ENCODE measurements at places on chromosomes 13 and 19.

GRCh38 chr13:107119989-107120881 is 552.3 kb upstream of the ARGLU1 start:
- DNase-seq: no peak

DNA sequence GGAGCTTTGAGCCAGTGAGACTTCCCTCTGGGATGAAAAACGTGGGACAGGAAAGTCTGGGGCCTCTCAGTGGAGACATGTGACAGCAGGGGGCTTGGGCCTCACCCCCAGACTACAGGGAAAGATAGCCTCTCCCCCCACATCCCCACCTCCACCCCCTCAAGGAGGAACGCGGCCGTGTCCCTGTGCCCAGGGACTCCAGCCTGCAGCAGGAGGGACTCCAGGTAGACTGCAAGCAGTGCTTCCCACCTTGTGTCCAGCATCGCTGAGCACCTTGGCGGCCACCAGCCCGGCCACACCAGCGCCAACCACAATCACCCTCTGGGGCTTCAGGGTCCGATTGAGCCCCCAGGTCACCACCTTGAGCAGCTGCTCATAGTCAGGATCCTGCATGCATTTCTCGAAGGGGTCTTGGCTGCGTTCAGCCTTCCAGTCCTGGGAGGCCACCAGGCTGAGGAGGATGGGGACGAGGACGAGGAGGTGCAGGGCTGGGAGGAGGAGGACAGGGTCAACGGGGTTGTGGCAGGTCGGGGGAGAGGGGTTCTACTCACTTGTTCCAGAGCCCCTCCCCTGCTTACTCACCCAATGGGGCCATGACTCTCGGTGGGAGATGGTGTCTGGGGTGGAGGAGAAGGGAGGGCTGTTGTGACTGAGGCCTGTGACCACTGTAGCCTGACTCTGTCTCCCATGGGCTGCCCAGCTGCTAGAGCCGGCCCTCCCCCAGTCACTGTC is 955 bp downstream of the IL4I1 start:
- no peak for DNase-seq

DNA sequence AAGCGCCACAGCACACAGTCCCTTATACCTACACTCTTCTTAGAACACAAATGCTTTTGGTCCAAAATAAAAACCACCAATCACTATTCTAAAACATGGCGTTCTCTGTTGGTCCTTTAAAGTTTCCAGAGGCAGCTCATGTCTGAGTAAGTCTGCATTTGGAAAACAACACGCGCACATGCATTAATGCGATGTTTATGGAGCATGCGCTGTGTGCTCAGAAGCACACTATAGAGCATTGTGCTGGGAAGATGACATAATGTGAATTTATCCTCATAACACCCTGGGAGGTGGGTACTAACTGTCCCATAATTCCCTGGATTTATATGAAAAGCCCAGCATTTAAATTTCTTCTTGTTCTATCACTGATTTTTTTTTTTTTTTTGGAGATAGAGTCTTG is 10.7 kb downstream of the ZNF682 start:
- DNase-seq: no peak

- DNase-seq: no peak
These were observed at the start of gene ATP7B for GRCh38 chr13:52010890-52011631. Gene ATP7B, minus strand, starts transcription at chr13:52011450. Its CDS starts 113 bp downstream, at chr13:52011337.

DNA sequence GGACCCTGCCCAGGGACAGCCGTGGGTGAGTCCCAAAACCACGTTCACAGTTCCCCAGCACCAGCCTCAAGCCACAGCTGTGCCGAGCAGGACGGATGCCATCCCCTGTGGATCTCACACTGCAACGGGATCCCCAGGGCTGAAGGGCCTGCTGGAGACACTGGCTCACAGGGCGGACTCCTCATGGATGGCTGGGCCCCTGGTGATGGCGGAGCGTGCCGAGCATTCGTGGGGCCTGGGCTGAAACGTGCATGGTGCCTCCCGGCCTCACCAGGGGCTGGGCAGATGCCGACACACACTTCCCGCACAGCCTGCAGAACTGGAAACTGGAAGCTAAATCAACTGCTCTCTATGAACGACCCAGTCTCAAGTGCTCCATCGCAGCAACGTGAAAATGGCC is 9.6 kb downstream of the RNF126 start:
- DNase-seq: no peak

DNA sequence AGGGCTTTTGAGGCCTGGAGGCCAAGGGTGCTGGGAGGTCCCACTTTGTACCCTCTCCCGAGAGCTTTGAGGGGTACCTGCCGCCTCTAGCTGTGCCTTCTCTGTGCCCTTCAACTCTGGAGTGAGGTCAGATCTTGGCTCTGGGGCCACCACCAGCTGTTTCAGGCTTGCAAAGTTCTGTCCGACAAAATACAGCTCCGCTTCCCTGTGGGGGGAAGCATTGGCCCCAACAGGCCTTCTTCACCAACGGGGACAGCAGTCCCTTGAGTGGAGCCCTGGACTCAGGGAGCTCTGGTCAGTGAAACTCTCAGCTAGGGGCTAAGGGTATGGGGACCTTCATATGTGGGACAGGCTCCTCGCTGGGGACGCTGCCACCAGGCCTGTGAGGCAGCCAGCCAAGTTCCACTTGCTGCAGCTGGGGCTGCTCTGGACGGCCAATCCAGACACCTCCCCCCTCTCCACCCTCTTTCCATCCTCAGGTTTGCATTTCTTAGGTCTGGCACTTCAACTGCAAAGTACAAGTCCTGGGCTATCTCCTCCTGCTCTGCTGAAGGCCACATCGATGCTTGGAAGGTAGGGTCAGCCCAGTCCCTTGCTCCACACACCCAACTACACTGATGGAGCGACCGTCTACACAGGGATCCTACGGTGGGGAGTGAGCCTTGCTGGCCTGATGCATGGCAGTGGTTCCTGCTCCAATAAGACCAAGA is 46.8 kb downstream of the C13orf46 start:
- no peak for DNase-seq

- peak; percentile 31 for DNase-seq
These were observed 988 bp downstream of the LRRC4B start for GRCh38 chr19:50567052-50567841.

- peak; percentile 53 for DNase-seq
These were observed 699 bp downstream of the PTOV1 start for GRCh38 chr19:49851456-49852259.

DNA sequence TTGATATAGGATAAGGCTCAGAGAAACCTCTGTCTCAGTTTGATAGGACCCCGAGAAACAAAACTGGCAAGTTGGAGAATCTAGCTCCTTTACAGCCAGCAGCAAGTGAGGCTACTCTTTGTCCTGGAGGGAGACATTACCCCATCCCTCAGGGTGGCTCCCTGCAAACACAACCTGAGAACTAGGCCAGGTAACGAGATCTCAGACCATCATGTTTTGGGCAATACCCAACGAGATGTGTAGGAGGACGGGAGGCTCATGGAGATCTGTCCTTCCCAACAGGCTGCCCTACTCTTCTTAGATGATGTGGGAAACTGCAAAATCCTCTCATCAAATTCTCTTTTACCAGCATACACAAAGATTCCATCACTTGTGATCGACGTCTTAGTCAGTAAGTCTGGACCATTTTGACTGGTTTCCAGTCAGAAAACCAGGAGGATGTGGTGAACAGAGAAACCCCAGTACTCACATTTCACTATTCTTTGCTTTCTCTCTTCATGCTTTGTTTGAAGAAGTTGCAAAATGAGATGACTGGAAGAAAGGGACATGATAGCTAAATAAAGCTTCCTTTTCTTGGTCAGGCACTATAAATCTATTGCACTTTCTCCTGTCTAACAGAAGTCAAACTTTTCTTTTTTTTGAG is 6.0 kb upstream of the CTU1 start:
- no peak for DNase-seq

DNA sequence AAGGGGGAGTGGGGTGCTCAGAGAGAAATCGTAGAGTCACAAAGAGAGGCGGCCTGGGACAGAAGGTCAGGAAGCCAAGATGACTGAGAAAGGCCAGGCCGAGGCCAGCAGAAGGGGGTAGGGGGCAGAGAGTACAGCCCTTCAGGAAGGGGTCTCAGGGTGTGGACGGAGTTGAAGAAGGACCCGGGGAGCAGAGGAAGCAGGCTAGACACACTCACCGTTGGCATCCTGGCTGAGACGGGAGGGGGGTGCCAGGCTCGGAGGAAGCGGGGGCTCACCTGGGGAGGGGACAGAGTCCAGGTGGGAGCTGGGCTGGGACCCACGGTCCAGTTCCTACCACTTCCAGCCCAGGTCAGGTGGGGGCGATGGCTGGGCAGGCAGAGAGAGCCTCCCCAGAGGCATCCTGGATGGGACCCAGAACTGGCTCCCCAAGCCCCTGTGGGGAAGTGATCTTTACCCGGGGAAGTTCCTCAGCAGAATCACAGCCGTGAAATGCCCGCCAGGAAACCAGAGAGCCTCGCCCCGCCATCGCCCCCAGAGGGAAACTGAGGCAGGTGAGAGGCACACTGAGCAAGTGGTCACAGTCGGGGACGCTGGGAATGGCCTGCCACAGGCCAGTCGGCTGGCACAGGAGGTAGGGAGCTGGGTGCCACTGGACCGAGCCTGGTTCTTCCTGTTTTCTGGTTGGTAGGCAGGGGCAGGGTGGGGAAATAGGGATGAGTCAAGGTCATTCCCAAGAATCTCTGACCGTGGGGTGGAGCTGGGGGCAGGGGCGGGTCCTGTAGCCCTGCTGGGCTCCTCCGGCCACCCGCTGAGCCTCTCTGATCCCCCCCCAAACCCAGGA is 1.4 kb downstream of the MATK start:
- no peak for DNase-seq

DNA sequence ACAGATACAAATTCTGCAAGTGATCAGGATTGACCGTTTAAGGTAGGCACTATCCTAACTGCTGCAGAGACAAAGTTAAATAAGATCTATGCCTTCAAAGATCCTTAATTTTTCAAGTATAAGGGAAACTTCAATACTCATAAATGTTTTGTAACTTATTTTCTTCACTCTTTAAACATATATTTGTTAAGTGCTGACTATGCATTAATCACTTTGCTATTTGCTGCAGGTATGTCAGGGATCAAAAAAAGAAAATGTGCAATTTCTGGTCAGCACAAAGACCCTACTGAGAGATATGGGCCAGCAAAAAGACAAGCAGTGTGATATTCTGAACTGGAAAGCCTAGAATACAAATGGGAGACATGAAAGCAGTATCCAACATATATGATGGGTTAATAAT is 756.1 kb upstream of the PCDH9 start:
- no peak for DNase-seq

GRCh38 chr19:43759515-43759914 is 4.8 kb upstream of the SMG9 start:
- DNase-seq: peak; percentile 49

DNA sequence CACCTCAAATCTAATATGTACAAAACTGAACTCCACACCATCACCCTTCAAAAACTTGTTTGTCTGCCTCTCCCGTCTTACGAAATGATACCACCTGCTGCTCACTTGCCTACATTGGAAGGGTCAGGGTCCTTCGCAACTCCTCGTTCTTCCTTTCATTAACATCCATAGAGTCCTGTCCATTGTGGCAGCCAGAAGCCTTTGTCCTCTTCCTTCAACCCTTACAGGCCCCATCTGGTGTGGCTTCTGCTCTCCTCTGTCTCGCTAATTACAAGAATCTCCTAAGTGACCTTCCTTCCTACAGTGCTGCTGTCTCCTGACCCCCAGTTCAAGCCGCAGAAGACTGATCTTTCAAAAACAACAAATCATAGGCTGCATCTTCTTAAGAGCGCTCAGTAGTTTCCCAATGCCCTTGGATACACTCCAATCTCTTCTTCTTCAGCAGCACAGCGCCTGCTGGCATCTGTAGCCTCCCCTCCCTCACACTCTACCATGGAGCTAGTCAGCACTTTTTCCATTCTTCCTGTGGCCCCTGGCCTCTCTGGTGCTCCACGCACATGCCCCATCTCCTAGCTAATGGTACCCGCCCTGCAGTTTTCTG is 382.7 kb downstream of the LIG4 start:
- DNase-seq: no peak

- no peak for DNase-seq
These were observed 20.7 kb downstream of the ZNF575 start for GRCh38 chr19:43553656-43554055.

DNA sequence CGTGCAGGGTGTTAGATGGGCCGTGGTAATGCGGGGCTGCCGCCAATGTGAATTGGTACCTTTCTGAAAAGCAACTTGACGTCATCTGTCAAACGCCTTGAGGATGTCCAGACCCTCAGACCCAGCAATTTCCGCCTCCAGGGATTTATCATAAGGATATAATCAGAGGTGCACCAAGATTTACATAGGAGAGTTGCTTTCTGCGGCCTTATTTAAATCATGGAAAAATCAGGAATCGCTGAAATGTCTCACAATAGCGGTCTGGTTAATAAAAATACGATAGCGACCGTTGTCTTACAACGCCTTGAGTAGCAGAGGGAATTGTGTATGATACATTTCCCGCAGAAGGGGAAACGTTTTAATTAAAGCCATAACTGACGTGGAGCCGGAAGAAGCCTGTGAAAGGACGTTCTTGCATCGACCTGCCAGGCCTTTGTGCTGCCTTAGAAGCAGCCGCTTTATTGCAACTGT is 32.3 kb upstream of the NDUFS7 start:
- no peak for DNase-seq
